Inflammatory macrophage (primary cell): ENCODE measurements at places on chromosomes 3 and 15.

DNA sequence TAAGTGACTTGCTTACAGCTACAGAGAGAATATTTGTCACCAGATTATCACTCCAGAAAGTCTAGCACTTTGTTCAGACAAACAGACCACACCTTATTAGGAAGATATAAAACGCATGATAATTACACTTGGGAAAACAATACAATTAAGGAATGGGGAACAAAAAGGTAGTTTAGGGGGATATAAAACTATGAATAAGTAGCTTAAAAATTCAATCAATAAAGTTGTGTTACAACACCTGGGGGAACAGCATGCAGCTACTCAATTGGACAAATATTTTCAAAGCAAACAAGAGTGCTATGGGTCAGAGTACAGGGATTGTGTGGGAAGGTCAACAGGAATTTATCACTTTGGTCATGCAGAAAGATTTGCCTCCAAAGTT lies 15.1 kb downstream of the CLDN1 start:
- no peak for DNase-seq

DNA sequence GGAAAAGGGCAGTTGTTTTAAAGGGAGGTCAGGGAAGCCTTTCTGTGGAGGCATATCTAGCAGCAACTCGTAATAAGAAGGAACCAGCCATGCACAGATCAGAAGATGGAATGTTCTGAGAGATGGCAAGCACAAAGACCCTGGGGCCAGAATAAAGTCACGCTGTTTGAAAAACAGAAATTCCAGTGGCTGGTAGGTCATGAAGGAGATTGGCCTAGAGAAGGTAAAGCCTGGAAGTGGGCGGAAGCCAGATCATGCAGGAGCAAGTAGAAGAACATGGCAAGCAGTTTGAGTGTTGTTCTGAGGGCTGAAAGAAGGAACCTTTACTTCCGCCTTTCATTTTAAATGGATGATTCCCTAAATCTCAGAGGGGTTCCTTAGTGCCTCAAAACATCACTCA lies 208.1 kb upstream of the PPP2R3A start:
- DNase-seq, result no peak

GRCh38 chr3:64939309-64939708 lies 251.5 kb upstream of the ADAMTS9 start:
- no peak for DNase-seq

- no peak for DNase-seq
Measured at GRCh38 chr3:55686426-55687254, 199.5 kb upstream of the WNT5A start.

GRCh38 chr3:185878920-185879319 lies 54.1 kb upstream of the IGF2BP2 start:
- no peak for DNase-seq

- no peak for DNase-seq
Measured at GRCh38 chr3:181613813-181614212, 97.9 kb upstream of the SOX2 start.

GRCh38 chr15:72503147-72503546 lies 29.0 kb downstream of the ARIH1 start:
- no peak for DNase-seq

DNA sequence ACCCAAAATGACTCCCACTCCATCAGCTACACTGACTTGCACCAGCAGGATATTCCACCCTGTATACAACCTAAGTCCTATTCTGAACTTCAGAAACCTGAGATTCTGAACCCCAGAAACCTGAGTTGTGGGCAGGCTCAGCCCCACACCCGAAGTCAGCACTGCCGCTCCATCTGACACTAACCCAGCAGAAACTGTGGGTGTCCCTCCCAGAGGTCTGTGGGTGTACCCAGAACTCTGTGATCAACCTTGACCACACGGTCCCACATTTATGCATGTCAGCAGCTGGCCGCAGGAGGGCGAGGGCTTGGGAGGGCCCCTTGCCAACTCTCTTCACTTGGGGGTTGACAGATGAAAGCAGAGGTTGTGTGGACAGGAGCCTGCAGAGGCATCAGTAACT lies 9.3 kb downstream of the OXTR start:
- no peak for DNase-seq

- no peak for DNase-seq
Measured at GRCh38 chr3:74282202-74282601, 332.3 kb downstream of the CNTN3 start.

DNA sequence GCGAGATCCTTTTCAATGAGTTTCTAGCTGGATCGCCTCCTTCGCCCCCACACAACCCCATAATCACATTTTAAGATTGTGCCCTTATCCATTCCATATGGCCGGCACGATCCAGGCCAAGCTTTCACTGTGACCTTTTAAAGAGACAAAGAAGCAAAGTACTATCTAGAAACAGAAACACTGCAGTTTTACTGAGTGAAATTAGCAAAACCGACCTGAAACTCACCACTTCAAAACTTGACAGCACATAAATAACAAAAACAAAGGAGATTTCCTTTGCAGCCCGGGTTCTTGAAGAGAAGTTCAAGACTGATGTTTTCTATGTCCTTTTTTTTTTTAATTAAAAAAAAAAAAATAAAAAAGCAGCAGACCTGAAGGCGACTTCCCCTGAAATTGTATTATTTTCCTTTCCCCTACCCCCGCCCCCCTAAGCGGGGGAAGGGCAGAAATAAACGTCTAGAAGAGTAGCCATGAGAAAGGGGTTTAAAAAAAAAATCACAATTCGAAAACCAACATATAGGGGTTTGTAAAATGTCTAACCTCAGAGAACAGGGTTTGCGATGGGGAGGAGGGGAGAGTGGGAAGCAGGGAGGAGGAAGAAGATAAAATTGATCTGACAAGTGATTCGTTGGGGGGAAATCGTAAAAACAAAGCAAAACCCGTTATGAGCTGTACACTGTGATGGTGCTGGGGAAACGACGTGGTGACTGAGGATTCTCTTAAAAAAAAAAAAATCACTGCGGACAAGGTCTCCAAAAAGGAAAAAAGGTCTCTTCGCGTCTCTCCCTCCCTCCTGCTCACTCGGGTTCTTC lies 1.5 kb downstream of the SATB1 start:
- DNase-seq, result peak; percentile 65

DNA sequence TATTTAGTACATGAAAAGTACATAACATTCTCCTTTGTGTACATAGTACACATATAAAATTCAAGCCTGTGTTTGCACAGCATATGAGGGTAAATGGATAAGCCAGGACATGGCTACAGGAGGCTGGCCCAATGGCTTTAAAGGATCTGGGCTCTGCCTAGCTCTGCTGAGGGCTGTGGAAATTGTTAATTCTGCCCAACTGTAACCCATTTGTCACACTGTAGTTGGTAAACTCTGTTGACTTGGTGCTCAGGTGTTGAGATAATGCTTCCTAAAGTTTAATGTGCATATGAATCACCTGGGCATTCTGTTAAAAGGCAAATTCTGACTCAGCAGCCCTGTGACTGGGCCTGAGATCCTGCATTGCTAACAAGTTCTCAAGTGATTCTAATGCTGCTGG lies 196.5 kb upstream of the ZPLD1 start:
- no peak for DNase-seq

GRCh38 chr3:197014942-197015575 lies 14.6 kb downstream of the MELTF start:
- DNase-seq, result no peak

DNA sequence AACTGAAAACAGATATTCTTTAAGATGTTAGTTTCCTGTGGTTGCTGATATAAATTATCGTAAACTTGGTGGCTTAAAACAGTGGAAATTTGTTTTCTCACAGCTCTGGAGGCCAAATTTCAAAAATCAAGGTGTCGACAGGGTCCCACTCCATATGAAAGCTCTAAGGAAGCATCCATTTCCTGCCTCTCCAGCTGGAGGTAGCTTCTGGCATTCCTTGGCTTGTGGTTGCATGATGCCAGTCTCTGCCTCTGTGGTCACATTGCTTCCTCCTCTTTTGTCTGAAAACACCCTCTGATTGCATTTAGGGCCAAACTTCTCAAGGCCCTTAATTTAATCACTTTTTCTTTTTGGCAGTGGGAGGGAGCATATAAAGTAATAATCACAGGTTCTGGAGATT lies 96.8 kb downstream of the PPM1L start:
- no peak for DNase-seq
